ENCODE measurements at places on chromosomes 13 and 19.

DNA sequence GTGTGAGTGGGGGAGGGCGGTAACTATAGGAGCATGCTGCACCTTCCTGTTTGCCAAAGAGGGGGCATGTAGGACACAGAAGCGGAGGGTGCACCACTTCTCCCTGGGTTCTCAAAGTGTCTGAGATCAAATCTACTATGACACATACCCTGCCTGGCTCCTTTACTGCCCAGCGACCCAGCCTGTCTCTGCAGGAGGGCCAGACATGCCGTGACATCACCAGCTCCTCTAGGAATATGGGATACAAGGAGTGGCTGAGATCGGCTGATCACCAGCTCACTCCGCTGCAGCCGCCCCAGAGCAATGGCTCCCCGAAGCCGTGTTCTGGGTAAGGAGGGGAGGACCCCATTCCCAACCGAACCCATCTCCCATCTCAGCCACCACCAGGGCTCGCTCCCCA lies 16.4 kb upstream of the IGFL1 start:
- no peak for DNase-seq

DNA sequence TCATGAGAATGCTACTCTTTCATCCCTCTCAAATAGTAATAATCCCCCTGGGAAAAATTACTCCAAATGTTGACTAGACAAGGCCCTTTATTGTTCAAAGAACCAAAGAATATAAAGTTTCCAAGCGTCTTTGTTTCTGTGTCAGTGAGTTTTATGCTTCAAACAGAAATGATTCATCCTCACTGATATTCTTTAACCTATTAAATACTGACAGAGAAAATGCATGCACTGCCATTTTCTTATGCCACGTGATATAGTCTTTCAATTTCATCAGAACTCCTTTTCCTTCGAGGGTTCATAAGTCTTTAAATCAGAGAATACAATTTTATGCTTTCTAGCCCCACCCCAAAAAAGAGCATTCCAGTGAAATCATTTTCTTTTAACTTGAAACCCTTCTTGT lies 211.6 kb downstream of the SHISA2 start:
- no peak for DNase-seq

- no peak for DNase-seq
Observed at GRCh38 chr19:1540365-1540925, 16.6 kb downstream of the PLK5 start.

- no peak for DNase-seq
Observed at GRCh38 chr19:15114153-15114540, 6.9 kb downstream of the SYDE1 start.

- DNase-seq, result no peak
Observed at GRCh38 chr19:58571575-58571947, 1.6 kb downstream of the MZF1 start.

DNA sequence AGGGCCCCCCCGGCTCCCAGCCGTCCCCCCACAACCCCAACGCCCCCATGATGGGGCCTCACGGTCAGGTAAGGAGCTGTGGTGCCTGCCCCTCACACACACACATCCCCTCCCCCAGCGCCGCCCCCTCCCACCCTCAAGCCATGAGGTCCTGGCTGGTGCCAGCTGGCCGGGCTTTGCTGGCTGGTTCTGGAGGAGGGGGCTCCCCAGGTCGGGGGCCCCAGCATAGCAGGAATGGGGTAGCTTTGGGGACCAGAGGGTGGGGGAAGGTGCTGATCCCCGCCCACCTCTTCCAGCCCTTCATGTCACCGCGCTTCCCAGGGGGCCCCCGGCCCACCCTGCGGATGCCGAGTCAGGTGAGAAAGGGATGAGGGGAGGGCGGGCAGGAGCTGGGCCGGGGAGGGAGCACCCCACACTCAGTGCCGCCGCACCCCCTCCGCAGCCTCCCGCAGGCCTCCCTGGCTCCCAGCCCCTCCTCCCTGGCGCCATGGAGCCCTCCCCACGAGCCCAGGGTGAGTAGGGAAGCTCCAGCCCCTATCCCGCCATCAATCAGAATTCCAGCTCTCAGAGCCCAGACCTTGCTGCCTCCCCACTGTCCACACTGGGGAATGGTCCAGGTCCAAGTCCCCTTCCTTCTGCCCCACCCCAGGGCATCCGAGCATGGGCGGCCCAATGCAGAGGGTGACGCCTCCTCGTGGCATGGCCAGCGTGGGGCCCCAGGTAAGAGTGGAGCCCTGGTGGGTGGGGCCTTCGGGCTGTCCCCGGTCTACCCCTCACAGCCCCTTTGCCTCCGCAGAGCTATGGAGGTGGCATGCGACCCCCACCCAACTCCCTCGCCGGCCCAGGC lies 6.4 kb downstream of the ISYNA1 start:
- no peak for DNase-seq

- no peak for DNase-seq
Observed at GRCh38 chr19:3509566-3509989, 3.5 kb downstream of the FZR1 start.

DNA sequence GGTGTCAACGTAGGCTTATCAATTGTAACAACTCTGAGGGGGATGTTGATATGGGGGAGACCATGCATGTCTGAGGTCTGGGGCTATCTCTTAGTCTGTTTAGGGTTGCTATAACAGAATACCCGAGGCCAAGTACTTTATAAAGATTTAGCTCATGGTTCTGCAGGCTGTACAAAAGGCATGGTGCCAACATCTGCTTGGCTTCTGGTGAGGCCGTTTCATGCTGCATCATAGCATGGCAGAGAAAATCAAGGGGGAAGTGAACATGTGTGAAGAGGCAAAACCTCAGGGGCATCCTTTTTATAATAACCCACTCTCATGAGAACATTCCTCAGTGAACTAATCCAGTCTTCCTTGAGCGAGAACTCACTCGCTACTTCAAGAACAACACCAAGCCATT lies 353.8 kb downstream of the ENOX1 start:
- no peak for DNase-seq

DNA sequence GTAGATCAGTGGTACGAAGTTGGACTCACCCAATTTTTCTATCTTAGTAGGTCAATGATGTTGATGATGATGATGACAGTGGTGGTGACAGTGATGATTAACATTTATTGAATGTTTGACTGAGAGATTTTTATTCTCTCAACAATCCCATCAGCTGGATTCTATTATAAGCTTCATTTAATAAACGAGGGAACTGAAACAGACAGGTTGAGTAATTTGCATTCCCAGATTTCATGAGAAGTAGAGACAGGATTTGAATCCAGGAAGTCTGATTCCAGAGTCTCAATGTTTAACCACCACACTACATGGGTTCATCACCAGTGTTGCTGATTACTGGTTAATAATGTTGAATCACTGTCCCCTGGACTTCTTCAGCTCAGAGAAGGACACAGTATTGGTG lies 168.9 kb downstream of the FLT1 start:
- no peak for DNase-seq

GRCh38 chr19:53389571-53389970 lies 5.4 kb upstream of the ZNF765 start:
- DNase-seq, result no peak
